ENCODE measurements at places on chromosomes 13 and 19.

DNA sequence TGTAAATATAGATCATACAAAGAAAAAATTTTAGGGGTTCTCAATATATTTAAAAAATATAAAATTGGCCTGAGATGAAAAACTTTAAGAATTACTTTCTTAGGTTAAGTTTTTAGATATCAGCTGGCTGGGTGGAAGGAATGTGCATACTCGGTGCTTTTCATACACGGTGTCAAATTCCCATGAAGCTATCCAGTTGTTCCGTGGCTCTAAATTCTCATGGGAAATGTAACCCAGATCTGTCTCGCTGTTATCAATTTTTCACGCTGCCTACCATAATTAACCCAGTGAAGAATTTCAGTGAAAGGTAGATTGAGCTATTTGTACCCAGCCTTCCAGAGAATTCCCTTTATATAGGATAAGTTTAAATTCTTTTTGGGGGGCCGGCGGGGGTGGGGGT is 11.6 kb upstream of the ZNF835 start:
- DNase-seq = no peak

GRCh38 chr19:3398114-3398899 is 31.9 kb downstream of the NFIC start:
- DNase-seq = no peak

GRCh38 chr19:46904114-46905060 is 43.6 kb downstream of the ARHGAP35 start:
- no peak for DNase-seq

GRCh38 chr13:69683921-69684686 is 423.5 kb upstream of the ATXN8OS start:
- no peak for DNase-seq

DNA sequence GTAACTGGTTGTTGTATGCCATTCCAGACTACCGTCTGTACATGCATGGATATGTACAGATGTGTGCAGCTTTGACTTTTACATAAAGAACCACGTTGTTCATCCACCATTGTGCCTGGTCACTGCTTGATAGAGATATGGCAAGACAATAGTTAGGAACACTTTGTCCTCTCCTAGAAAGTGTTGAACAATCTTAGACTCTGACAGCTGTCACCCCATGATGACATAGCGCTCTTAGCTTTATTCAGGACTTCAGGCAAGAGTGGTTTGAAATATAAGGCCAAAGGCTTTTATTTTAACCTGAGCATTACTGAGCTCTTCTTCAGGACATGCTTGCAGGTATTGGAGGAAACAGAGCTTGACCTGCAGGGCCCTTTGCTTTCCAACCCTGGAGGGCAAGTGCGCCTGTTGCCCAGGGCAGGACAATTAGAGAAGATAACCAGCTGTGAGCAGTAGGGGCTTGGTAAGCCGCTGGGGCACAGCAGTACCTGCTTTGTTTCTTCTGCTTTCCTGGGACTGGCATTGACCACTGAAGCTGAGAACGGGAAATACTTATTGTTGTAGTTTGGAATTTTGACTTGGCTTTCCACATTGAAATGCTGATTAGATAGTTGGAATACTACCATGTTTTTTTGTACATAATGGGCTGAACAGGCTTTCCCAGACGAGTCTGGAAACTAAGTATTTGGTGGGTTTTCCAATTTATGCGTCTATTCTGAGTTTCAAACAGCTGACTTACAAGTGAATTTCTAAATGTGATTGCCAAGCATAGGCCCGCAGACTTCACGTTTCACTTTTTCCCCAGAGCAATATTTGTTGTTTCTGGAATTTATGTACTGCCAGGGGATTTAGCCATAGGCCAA is 51.1 kb downstream of the GARRE1 start:
- DNase-seq = no peak

DNA sequence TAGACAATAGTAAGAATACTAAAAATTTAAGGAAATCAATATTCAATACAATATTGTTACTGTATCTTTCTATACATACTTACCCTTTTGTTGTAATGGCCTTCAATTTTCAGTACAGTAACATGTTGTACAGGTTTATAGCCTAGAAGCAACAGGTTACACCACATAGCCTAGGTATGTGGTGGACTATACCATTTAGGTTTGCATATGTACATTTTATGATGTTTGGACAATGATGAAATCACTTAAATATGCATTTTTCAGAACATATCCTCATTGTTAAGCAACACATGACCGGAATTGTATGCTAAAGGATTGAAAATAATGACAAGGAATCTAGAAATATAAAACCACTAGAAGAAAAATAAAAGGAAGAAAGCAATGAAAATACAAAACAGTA is 611.4 kb downstream of the DACH1 start:
- DNase-seq = no peak

GRCh38 chr13:54775501-54776191 is 1747.0 kb downstream of the OLFM4 start:
- no peak for DNase-seq

GRCh38 chr13:37026771-37027170 is 26.2 kb downstream of the EXOSC8 start:
- DNase-seq = no peak

DNA sequence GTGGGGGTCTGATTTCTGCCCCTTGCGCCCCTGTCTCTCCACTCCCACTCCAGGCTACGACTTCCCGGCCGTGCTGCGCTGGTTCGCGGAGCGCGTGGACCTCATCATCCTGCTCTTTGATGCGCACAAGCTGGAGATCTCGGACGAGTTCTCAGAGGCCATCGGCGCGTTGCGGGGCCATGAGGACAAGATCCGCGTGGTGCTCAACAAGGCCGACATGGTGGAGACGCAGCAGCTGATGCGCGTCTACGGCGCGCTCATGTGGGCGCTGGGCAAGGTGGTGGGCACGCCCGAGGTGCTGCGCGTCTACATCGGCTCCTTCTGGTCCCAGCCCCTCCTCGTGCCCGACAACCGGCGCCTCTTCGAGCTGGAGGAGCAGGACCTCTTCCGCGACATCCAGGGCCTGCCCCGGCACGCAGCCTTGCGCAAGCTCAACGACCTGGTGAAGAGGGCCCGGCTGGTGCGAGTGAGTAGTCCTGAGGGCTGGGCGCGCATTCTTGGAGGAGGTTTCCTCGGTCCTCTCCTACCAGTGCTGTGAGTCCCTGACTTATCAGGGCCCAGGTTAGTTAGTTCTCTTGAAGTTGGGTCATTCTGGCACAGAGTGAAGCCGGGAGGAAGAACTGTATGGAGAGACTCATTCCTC is 12.7 kb downstream of the EHD2 start:
- no peak for DNase-seq

- DNase-seq = no peak
Measured at GRCh38 chr13:98781045-98781444, 28.6 kb upstream of the SLC15A1 start.

- no peak for DNase-seq
Measured at GRCh38 chr13:20497006-20497775, 28.5 kb downstream of the CRYL1 start.

All from activated gamma-delta T cell treated with anti-CD3 and anti-CD28 coated beads, Interleukin-2, amount 50 U/mL, for 16 hours (primary cell).